Uterine smooth muscle cell (primary cell): ENCODE measurements at places on chromosomes 16 and 17. TPM values are rescaled to one million over a fixed set of nuclear protein-coding genes. Genes with fewer than 3 reads are reported as not detected.

The LASP1 gene
- total RNA-seq, result 88.9 and 104 TPM in 2 replicates

The SLFN12L gene
- under 0.01 and 0.11 TPM in 2 replicates for total RNA-seq

The IL17C gene
- 0.12 TPM in 1 of 2 replicates, not detected in the other for total RNA-seq

The SCNN1B gene
- total RNA-seq, result not detected in 2 replicates

The MATCAP1 gene
- total RNA-seq, result 14.9 and 19.3 TPM in 2 replicates

The HSPB9 gene
- total RNA-seq, result not detected in 2 replicates

The NGFR gene
- total RNA-seq, result 0.11 and 0.12 TPM in 2 replicates

The CACNG4 gene
- total RNA-seq, result not detected in 2 replicates

The CCDC78 gene
- total RNA-seq, result 4.2 and 4.8 TPM in 2 replicates

The ZNF287 gene
- total RNA-seq, result 6.1 and 6.3 TPM in 2 replicates
